AG10803 (cell line): ENCODE measurements at places on chromosomes 13 and 19.

DNA sequence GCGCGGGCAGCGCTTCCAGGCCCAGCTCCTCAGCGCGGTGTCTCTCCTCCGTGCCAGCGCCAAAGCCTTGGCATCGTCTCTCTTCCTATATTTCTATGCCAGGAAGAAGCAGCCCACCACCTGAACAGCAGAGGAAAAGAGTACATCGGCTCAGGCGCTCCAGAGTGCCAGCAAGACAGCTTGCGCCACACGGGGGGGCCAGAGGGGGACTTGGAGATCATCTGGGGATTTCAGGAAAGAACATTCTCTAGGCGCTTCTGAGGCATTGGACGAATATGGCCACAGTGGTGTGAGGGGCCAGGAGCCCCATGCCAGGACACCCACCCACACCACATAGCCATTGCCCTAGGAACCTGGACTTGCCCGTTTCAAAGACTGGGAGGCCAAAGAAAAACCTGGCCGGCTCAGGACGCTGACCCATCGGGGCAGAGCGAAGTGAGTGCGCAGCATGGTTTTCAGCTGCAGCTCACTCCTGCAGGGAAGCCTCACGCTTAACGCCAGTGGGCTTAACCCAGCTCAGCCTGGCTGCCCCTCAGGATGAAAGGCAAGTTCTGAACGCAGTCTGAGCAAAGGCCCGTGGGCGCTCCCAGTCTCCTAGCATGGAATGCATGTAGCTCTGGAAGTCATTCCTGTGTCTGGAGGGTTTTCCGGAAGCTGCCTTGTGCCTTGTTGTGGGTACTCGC lies 62.1 kb downstream of the GGACT start:
- DNase-seq, result no peak

GRCh38 chr19:1169921-1170885 lies 3.9 kb downstream of the SBNO2 start:
- DNase-seq, result peak; percentile 44

GRCh38 chr19:9883764-9884163 lies 48.6 kb downstream of the PIN1 start:
- DNase-seq, result no peak

GRCh38 chr19:17761148-17761547 lies 9.9 kb downstream of the FCHO1 start:
- no peak for DNase-seq

DNA sequence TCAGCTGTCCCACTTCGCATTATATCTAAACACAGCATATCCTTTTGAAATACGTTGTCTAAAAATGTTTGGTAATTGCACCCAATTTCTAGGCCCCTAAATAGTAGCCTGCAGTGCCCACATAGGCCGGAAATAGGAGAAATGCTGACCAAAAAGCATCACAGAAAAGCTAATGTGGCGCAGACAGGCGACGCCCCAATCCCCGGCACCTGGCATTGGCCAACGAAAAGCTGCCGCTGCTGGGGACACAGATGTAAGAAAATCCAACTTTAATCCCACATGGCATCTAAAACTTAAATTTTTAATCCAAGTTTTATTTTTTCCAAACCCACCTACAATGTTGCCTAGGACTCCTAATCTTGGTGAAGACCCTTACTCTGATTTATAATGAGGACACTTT lies 4.0 kb downstream of the SAFB2 start:
- no peak for DNase-seq

GRCh38 chr19:48741129-48741999 lies 954 bp upstream of the RASIP1 start:
- DNase-seq, result no peak

GRCh38 chr19:35143231-35143715 lies at the start of gene FXYD7:
FXYD7 (plus strand) TSS chr19:35143255; CDS start chr19:35143334, 79 bp downstream.
- DNase-seq, result no peak

- DNase-seq, result no peak
These were observed 888.3 kb downstream of the PCDH9 start for GRCh38 chr13:66341635-66342377.

DNA sequence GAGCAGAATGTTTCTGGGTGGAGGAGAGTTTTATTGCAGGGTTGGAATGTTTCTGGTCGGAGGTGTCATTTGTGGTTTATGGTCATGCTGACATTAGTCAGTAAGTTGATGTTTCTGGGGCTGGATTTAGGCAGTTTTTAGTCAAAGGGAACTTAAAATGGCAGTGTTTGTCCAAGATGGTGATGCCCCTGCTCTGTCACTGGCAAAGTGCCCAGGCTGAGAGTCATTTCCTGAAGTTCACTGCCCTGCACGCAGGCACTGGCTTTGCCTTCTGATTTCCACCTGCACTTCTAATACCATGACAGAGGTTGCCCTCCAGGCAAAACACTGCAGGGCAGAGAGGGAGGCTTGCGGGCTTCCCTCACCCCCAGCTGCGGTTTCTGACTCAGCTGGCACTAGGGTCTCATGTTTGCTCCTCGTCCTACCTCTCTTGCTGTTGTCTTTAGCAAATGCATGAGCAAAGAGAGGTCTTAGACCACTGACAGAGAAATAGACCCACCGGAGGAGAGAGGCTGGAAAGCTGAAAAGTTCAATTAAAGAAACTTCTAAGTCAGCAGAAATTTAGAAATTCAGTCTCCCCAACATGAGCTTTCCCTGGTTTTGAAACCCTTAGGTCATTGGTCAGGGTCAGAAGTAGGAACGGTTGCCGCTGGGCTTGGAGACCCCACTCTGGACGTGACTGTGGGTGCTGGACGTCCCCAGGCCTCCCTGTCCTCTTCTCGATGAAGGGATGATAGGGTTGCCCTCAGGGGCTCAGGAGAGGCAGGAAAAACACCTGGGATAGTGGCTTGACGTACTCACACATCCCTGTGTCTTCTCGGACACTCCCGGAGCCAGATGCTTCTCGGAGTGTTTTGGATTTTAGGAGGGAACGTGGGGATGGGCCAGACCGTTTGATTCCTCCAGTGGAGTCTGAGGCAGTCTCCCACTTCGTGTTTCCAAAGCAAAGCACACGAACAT lies 26.3 kb downstream of the TMEM255B start:
- DNase-seq, result peak; percentile 71

GRCh38 chr19:49696865-49697264 lies 5.9 kb downstream of the CPT1C start:
- DNase-seq, result no peak

- no peak for DNase-seq
These were observed 1137.7 kb downstream of the UQCRFS1 start for GRCh38 chr19:28075229-28075628.

DNA sequence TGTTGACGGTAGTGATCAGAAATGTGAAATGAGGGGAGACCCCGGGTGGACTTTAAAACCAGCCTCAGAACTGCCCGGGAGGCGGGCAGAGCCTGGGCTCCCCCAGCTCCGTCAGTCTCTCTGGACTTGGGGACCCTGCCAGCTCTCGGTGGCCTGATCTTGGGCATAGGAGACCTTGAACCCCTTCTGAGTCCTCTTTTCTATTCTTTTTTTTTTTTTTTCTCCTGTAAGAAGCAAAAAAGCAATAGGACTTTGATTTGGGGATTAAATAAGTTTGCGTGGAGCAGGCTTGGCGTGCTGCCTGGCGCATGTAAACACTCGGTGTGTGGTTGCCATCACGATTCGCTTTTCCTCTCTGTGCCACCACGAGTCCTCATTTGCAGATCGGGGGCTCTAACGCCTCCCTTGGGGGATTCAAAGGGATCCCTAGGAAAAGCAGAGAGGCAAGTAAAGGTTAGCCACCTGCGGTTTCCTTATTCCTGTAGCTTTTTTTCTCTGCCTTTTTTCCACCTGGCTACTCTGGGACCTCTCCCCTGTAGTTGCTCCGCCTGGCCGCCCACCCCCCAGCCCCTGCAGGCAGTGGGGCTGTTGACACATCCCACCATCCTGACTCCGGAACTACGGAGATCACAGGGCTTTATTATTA lies 1.3 kb downstream of the SAFB start:
- peak; percentile 53 for DNase-seq

- DNase-seq, result no peak
These were observed 400.2 kb downstream of the SLITRK5 start for GRCh38 chr13:88071371-88071770.

DNA sequence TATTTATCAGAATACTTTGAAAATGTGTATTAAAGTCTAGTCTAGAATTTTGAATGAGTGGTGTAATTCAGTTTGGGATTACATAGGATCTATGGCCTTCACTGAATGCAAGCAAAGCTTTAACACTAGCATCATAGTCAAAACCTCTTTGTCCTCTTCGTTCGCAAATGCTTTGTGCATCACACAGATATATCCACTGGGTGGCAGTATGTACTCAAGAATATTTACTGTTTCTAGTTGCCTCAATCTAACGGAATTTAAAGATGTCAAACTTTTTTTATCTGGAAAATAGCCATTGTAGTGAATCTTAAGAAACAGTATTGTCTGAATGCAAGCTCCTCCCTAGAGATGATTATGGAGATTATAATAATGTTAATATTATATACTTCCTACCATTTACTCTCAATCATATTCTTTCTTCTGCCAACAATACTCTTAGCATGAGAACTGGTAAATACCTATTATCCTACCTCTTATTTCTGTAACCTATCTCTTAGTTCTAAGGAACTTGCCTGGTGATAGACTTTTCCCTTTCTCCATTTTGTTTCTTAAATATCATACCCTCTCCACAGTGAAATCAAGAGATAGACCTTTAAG lies 25.8 kb downstream of the LACC1 start:
- DNase-seq, result peak; percentile 72

GRCh38 chr19:46764817-46765291 lies 18.6 kb upstream of the STRN4 start:
- DNase-seq, result no peak

GRCh38 chr19:13538601-13539253 lies 32.4 kb upstream of the CACNA1A start:
- DNase-seq, result no peak

- no peak for DNase-seq
These were observed 16.1 kb upstream of the RASA3 start for GRCh38 chr13:114148521-114148855.

- DNase-seq, result no peak
These were observed 12.3 kb downstream of the ELSPBP1 start for GRCh38 chr19:48006762-48007161.

DNA sequence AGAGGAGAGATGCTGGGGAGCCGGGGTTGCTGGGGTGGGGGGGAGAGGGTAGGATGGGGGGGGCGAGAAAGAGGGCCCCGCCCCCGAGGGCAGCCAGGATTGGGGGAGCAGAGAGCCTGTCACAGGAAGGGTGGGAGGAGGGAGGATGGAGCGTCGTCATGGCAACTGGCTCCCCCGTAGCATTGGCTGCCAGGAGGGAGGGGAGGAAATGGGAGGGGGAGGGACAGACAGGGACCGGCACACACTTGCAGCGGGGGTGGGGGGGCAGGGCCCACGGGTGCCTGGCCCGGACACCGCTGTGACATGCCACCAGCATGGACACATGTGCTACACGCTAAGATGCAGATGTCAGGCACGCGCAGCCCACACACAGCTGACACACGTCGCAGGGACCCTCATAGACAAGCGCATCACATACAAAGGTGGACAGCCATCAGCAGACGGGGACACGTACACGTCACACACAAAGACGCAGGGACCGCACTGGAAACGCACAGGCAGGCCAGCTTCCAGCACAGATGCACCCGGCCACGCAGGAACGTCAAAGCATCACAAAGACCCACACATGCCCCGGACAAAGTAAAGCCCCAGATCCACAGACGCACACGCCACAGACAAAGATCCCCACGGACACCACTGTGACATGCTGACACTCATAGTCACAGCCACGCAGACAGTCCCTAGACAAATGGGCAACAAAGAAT lies at the start of gene LMTK3:
Gene LMTK3, minus strand, starts transcription at position 36 of the 704 bp plus-strand sequence. CDS start 259 bp downstream, outside the sequence.
- no peak for DNase-seq

- DNase-seq, result no peak
These were observed 11.9 kb downstream of the APC2 start for GRCh38 chr19:1461862-1462261.

DNA sequence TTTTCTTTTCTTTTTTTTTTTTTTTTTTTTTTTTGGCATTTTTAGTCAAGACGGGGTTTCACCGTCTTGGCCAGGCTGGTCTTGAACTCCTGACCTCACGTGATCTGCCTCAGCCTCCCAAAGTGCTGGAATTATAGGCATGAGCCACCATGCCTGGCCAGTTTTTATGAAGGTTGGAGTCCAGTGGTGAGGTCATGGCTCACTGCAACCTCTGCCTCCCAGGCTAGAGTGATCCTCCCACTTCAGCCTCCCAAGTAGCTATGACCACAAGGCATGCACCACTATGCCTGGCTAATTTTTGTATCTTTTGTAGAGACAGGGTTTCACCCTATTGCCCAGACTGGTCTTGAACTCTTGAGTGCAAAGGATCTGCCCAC lies 4.2 kb downstream of the SNRPA start:
- no peak for DNase-seq

DNA sequence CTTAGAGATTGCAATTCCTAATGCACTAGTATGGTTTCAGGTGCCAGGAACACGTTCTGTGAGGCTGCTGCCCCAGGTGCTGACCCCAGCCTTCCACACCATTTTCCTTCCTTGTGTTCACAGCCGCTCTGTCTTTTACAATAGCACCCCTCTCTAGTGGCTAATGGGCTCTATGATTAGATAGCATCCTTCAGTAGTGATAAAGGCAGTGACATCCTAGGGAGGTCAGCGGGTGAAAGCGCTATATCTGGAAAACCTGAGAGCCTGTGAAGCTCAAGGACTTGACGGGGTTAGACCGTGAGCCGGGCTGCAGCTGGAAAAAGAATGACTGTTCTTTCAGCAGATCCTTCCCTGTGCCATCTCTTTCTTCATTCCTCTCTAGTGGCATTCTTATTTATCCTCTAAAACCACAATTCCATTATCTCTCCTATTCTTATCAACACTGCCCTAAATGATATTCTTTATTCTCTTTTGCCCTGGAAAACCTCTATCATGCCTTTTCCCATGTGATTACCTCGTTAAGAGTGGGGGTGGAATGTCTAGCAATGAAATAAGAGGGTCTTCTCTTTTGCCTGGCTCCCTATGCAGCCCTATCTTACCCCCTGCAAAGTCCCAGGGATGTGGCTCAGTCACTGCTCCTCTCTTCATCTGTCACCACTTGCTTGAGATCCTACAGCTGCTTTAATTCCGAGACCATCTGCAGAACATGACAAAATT lies 21.8 kb downstream of the ALOX5AP start:
- DNase-seq, result no peak

- no peak for DNase-seq
These were observed 19.2 kb downstream of the NLRP13 start for GRCh38 chr19:55912916-55913315.

- no peak for DNase-seq
These were observed 16.2 kb upstream of the MISP start for GRCh38 chr19:734716-735115.

- no peak for DNase-seq
These were observed 228.3 kb downstream of the FOXO1 start for GRCh38 chr13:40438022-40438680.
